KBM-7 (cell line): ENCODE measurements at places on chromosomes 7 and 10.

- DNase-seq: no peak
Measured at GRCh38 chr7:16027396-16027795, 340.9 kb upstream of the MEOX2 start.

- DNase-seq: peak; percentile 41
Measured at GRCh38 chr10:123614888-123615287, 51.3 kb upstream of the GPR26 start.

DNA sequence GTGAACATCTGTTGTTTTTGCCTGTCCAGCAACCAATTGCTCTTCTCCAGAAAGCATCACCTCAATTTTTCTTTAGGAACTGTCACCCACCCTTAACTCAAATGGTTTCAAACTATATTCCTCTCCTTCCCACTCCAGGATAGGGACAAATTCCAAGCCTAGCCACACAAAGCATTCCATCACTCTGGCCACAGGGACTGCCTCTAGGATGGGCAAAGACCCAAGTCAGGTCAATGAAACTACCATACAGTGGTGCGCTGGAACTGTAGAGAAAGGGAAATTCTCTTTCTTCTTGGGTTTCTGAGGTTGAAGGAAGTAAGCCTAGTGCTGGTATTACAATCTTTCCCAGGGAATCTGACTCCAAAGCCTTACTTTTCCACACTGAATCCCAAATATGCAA lies 3.6 kb downstream of the MICU1 start:
- DNase-seq: no peak

DNA sequence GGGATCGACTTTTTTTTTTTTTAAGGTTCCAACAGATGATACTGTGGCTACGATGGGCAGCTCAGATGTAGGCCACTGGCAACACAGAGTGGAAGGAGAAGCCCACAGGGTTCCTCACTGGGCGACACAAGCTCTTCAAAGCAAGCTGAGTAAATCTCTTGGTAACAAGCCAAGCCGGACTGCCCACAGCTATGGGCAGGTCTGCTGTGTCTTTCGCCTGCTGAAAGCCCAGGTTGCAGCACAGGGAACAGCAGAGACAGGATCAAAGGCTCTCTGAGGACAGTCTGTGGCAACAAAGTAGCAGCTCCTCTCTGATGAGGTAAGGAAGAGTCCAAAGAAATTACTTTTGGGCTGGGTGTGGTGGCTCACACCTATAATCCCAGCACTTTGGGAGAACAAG lies 83.6 kb downstream of the KCNMA1 start:
- DNase-seq: no peak

DNA sequence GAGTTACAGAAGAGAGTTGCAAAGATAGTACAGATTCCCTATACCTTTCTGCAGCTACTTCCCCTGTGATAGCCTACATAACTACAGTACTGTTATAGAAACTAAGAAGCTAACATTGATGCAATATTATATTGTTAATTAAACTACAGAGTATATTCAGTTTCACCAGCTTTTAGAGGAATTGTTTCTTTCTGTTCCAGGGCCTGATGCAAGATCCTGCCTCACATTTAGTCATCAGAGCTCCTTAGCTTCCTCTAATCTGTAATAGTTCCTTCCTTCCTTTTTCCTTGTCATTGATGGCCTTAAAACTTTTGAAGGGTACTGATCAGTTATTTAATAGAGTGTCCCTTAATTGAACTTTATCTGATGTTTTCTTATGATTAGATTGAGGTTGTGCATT lies 56.8 kb downstream of the SDHAF3 start:
- no peak for DNase-seq

DNA sequence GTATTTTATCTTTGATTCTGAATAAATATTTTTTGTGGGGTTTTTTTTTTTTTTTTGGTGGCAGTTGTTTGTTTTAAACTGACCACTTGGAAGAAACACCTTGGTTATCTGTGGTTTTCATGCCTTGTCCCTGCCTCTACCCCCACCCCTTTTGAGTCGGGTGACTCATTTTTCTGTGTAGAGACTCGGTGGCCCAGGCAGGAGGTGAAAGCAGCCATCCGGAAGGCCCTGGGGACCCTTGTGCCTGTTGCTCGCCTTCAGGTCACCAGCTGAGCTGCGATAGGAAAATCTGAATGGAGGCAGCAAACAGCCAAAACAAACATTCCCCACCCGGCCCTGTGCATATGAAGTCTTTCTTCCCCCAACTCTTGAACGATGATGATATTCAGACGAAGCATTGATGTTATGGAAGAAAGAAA lies 22.8 kb downstream of the CYP17A1 start:
- DNase-seq: peak; percentile 39

DNA sequence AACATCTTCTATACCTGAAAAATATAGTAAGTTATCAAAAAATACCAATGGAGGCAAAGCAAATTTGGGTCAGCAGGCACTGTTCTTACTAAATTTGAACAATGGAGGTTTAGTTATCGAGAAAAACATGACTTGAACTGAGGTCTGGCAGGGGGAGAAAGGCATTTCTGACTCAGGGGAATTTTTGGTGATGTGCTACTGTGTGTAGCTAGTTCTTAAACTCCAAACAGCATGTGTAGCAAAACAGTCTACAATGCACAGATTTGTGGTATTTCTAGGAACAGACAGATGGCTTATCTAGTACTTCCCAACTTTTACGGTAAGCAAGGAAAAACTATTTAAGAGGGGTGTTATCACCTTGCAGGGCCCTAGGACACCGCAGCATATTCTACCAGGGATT lies 311.6 kb upstream of the LRRN3 start:
- DNase-seq: no peak

GRCh38 chr10:115895166-115895565 lies 377.8 kb downstream of the GFRA1 start:
- DNase-seq: no peak
